ENCODE measurements at places on chromosomes 7 and 10.

DNA sequence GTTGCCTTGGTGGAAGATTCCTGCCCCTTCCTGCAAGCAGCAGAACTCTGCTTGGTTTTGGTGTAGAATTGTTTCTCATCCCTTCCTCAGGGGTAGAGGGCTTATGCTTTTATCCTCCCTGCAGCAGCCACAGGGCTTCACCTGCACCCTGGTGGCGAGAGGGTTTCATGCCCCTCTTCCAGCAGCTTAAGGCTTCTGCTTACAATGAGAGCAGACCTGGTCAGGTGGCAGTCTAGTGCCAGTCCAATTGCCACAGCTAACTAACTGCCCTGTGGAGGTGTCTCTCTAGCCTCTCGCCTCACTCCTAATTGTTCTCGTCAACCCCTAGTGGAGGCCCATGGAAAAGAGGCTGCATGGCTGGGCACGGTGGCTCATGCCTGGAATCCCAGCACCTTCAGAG, 19.3 kb downstream of the ACBD7 start:
- DNase-seq, result no peak

GRCh38 chr10:91220954-91221675, 652 bp downstream of the PCGF5 start:
- DNase-seq, result no peak

- no peak for DNase-seq
Measured at GRCh38 chr7:34117573-34117972, 212.2 kb downstream of the BMPER start.

GRCh38 chr7:50209461-50210135, 94.9 kb upstream of the IKZF1 start:
- DNase-seq, result no peak

- no peak for DNase-seq
Measured at GRCh38 chr7:134584290-134584689, 35.4 kb downstream of the AKR1B15 start.

DNA sequence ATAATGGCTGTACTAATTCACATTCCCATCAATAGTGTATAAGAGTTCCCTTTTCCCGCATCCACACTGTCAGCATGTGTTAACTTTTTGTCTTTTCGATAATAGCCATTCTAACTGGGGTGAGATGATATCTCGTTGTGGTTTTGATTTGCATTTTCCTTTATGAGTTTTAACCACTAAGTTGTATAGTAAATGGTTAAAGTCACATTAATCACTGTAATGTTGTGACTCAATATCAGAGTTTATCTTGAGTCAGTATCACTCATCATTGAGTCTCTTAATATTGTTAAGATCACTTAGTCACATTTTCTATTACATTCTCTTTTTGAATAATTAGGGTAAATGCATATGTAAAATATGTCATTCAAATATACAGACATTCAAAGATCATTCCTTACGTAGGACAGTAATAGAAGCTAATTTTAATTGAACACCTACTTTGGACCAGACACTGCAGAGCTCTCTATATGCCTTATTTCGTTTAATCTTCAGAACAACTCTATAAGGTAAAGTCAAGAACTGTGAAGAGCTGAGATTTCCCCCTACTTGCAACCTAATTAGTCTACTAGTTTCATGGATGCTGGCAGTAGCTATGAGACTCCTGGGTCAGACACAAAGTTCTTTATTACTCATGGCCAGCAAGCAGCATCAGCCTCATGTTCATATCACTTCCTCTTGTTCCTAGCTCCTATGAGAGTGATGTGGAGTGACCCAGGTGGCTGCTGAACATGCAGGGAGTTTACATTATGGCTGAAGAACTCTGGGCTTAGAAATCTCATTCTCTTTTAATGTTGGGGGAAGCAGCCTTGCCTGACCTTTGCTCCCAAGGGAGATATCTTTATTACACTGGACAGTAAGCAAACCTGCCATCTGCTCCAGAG, 30.5 kb downstream of the CREB5 start:
- no peak for DNase-seq
